Brain pericyte (primary cell): ENCODE measurements at places on chromosomes 1 and 21.
A peak's percentile ranks its signal among the peaks of the same experiment; 100 is the strongest.

DNA sequence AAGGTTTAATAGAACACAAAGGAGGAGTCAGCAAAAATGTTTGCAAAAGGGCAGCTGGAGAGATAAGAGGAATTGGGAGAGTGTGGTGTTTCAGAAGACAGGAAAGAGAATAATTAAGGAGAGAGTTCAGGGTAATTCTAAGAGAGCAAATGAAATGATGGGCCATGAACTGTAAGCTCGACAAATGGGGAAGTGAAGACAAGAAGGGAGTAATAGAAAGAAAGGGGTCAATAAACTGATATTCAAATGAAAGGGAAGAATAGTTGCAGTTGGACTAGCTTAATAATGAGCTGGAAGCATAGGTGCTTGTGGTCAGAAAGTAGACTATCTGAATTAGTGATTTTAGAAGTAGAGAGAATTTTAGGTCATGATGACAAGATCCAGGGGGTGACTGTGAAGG, 15.6 kb upstream of the RNF220 start:
- DNase-seq, result no peak

DNA sequence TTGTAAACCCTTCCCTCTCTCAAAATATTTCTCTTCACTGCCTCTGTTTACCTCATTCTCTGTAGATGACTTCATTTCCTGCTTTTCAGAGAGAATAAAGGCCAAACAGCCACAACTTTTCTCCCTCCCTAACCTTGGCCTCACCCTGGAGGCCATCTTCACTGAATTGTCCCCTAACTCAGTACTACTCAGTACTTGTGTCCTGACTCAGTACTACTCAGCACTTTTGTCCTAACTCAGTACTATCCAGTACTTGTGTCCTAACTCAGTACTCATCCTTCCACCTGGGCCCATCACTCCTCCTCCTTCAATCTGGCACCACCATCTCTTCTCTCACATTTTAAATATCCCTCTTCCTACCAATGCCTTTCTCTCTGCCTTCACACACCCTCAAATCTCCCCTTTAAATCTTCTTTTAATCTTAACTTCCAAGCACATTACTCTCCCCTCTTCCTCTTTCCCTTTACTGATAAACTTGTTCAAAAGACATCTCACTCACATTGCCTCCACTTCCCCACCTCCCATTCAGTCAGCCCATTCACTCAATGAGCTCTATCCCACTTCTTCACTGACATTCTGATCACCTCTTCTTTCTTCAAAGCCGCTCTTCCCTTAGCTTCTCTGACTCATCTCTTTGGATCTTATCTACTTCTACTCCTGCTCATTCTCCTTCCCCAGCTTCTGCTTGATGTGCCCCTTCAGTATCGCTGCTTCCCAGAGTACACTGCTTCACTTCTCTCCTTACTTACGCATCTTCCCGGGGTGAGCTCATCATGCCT, 121.4 kb downstream of the RNF220 start:
- no peak for DNase-seq

- DNase-seq, result no peak
These were observed 551 bp downstream of the ZRANB2 start for GRCh38 chr1:71080230-71080738.

DNA sequence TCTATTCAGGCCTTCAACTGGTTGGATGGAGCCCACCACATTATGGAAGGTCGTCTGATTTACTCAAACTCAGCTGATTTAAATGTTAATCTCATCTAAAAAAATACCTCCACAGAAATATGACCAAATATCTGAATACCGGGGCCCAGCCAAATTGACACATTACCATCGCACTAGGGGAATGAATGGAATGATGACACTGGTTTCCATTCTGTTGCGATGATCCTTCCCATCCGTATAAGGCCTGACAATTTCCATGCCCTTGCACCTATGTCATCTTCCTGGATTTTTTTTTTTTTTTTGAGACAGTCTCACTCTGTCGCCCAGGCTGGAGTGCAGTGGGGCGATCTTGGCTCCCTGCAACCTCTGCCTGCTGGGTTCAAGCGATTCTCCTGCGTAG, 397.5 kb downstream of the KIF26B start:
- no peak for DNase-seq

GRCh38 chr1:97457446-97458089, 463.3 kb downstream of the DPYD start:
- DNase-seq, result no peak

GRCh38 chr1:176692431-176692830, 229.5 kb downstream of the PAPPA2 start:
- DNase-seq, result no peak

DNA sequence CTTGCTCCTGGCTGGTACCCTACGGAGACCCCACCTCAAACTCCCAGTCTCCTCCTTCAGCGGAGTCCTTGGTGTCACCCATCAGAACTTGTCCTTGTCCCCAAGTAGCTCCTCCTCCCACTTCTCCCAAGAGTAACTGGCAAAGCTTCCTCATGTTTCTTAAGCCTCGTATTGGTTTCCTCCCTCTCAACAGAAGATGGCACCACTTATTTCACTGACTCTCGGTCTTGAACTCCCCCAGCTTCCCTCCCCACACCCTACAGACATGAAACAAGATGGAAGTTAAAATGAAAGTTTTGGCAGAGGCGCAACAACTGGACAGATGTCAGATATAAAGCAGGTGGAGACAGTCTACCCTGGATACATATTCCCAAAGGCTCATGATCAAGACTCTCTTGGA, 13.4 kb downstream of the RAB7B start:
- DNase-seq, result no peak

DNA sequence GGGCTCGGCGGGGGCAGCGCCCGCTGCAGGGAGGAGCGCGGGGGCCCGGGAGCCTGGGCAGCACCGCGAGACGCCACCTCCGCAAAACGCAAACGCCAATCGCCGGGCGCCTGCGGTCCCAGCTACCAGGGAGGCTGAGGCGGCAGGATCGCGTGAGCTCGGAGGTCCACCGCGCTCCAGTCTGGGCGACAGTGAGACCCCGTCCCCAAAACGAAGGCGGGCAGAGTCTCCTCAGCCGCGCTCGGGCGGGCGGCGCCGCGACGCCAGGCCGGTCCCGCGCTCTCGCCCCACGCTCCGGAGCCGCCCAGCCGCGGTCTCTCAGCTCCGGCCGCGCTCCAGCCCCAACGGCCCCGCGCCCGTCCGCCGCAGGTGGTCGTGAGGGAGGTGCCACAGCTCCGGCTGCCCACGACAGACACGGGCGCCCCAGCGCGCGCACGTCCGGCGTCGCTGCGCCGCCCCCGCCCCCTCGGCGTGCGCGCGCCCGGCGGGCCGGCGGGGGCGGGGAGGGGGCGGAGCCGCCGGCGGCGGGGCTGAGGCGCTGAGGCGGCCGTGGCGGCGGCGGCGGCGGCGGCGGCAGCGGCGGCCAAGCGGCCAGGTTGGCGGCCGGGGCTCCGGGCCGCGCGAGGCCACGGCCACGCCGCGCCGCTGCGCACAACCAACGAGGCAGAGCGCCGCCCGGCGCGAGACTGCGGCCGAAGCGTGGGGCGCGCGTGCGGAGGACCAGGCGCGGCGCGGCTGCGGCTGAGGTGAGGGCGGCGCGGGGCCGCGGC, at the start of gene ADARB1:
Gene ADARB1, plus strand, starts transcription at position 533 of the 770 bp plus-strand sequence. CDS start 97,077 bp downstream, outside the sequence.
- DNase-seq, result no peak

GRCh38 chr1:67635055-67635809, 49.8 kb upstream of the GADD45A start:
- no peak for DNase-seq

DNA sequence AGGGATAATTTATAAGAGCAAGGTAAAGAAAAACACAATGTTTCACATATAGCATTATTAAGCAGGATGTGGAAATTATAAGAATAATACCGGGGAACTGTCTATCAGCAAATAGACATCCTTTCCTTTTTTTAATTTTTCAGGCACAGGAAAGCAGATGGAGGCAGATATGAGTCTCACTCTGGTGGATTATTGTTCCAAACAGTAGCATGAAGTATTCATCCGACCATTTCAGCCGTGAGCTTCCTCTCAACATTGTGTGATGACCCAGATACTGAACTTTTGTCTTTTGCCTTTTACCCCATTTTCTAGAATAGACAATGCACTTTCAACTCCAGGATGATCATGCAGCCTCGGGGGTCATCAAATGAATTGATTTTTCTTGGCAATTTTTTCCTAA, 599.8 kb downstream of the ADGRL2 start:
- DNase-seq, result no peak

DNA sequence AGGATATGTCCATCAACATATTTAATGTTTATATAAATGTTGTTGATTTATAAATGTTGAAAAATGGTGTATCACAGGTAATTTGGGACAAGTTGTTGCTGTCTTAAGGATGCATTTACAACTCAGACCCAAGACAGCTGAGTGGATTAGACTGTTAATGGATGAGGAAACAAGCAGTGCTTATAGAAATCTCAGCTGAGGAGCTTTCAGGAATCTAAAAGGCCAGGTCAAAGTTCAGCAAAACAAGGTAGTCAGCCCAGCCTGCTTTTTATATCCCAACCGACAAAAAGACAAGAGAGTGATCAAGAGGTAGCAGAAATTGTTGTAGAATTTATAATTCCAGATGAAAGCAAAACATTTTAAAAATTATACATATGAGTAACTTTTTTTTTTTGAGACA, 16.6 kb upstream of the USP1 start:
- DNase-seq, result no peak

GRCh38 chr1:58497499-58497898, 49.0 kb downstream of the OMA1 start:
- DNase-seq, result no peak

GRCh38 chr1:177048314-177049069, 116.0 kb downstream of the ASTN1 start:
- no peak for DNase-seq

- DNase-seq, result no peak
These were observed 168.1 kb downstream of the DUSP10 start for GRCh38 chr1:221573756-221574155.

- DNase-seq, result no peak
These were observed 71.2 kb downstream of the CASZ1 start for GRCh38 chr1:10724948-10725847.

- DNase-seq, result no peak
These were observed 79.0 kb upstream of the HMGB4 start for GRCh38 chr1:33784876-33785275.

GRCh38 chr1:29542548-29542947, 306.2 kb downstream of the PTPRU start:
- no peak for DNase-seq

DNA sequence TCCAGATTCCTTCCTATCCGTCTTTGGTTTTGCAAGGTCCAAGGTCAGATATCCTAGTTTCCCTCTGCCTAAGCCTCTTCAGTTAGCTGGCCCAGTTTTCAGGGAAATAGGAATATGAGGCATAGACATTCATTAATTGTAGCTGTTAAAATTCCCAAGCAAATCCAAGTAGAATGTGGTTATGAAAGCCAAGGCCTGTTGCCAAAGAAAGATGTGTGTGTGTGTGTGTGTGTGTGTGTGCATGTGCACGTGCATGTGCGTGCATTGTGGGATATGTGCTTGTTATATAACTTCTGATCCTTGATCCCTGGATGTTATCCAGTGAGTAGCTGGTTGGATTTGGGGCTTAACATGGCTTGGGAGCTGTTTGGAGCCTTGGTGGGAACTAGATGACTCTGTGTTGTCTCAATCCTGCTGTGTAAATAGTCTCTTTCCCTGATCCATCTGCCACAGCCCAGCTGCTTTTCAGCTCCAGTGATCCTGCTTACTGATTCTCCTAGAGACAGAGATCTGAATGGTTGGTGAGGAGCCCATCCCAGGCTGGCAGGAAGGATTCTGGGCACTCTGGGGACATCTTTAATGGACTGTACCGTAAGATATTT, 70.6 kb upstream of the GCLM start:
- DNase-seq, result peak; percentile 69

- DNase-seq, result no peak
These were observed 29.4 kb downstream of the PSMG1 start for GRCh38 chr21:39153842-39154241.

DNA sequence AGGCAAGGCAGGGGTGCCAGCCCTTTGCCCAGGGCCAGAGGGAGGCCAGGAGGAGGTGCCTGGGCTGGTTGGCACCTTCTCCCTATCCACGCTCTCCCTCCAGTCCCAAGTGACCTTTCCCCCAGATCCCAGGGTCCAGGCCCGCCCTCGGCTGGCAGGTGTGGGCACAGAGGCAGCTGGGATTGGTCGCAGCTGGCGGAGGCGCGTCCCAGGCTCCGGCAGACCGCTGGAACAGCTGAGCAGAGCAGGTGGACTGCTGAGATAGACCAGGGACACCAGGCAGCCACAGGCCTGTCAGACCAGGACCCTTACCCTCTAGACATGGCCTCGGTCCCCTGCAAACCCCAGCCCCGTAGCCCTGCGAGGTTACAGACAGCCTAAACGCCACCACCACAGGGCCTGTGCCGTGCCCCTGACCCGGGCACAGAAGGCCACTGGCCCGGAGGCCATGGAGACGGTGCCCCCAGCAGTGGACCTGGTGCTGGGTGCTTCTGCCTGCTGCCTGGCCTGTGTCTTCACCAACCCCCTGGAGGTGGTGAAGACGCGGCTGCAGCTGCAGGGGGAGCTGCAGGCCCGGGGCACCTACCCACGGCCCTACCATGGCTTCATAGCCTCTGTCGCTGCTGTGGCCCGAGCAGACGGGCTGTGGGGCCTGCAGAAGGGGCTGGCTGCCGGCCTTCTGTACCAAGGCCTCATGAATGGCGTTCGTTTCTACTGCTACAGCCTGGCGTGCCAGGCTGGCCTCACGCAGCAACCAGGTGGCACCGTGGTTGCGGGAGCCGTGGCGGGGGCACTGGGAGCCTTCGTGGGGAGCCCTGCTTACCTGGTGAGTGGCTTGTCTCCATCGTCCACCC, at the start of gene SLC25A34:
Gene SLC25A34, plus strand, starts transcription at position 221 of the 854 bp plus-strand sequence. Its CDS starts 228 bp downstream, at position 449.
- no peak for DNase-seq

DNA sequence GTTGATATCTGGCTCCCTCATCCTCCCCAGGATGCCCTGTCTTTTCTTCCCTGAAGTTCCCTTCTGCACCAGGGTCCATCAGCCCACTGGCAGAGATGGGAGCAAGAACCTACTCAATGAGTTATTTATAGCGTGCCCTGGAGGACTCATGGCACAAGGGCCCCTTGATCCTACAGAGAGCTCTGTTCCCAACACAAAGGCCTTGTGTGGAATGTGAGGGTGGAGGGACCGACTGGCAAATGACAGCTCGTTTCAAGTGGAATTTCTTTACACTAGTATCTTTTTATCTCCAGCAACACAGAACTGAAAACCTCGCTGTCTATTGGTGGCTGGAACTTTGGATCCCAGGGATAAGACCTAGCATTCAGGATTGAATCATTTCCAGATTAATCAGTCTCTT, 22.4 kb downstream of the CHI3L2 start:
- DNase-seq, result no peak

- DNase-seq, result no peak
These were observed 927.2 kb downstream of the BRINP3 start for GRCh38 chr1:189550498-189550897.
